T-helper 2 cell (primary cell): ENCODE measurements at places on chromosomes 1 and 21.

- no peak for DNase-seq
Measured at GRCh38 chr1:175947771-175948170, 204.4 kb upstream of the TNR start.

GRCh38 chr1:147808025-147808424 is 47.6 kb upstream of the GJA5 start:
- no peak for DNase-seq

DNA sequence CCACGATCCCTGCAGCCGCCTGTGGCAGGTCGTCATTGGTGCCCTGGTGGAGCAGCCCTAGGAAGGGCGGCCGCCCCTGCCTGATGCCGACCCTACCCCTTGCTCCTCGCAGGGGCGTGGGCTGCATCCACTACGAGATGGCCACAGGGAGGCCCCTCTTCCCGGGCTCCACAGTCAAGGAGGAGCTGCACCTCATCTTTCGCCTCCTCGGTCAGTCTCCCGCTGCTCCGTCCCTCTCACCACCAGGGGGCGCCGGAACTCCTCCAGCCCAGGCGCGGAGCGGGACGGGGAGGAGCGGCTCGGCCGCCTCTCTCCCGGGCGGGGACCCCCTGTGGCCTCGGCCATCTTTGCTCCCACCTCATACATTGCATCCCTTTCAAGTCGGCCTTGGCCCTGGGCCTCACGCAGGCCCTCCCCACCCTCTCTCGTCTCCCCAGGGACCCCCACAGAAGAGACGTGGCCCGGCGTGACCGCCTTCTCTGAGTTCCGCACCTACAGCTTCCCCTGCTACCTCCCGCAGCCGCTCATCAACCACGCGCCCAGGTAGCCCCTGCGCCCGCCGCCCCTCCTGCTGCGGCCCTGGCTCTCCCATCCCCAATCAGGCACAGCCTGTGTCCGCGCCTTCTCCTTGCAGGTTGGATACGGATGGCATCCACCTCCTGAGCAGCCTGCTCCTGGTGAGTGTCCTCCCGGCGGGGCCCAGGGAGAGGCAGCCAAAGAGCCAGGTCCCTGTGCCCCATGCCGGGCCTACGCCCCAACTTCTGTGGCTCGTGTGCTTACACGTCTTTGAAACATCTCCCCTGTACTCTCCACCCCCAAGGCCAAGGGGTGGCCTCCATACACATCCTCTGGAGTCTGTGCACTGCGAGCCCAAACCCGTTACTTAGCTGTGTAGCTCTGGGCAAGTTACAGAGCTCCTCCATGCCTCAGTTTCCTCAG is 24.7 kb downstream of the CDK18 start:
- DNase-seq = peak; percentile 73

- no peak for DNase-seq
Measured at GRCh38 chr1:119686661-119687060, 25.1 kb upstream of the PHGDH start.

DNA sequence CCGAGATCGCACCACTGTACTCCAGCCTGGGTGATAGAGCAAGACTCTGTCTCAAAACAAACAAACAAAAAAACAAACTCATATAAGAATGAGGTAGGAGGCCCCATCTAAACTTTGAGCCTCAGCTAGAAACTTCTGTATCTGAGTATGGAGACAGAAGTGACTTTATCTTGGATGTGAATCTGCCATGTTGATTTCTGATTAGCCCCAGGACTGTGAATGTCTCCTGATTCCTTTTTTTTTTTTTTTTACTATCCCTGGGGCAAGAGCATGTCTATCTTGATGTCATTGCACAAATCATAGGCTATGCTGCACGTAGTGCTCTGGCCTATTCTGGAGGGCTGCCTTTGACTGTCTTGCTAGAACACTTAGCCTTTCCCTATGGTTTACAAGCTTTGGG is 211.0 kb downstream of the PTPRU start:
- DNase-seq = no peak

GRCh38 chr1:233431753-233432403 is 104.4 kb downstream of the MAP3K21 start:
- no peak for DNase-seq

- no peak for DNase-seq
Measured at GRCh38 chr1:82762829-82763532, 962.2 kb downstream of the ADGRL2 start.

DNA sequence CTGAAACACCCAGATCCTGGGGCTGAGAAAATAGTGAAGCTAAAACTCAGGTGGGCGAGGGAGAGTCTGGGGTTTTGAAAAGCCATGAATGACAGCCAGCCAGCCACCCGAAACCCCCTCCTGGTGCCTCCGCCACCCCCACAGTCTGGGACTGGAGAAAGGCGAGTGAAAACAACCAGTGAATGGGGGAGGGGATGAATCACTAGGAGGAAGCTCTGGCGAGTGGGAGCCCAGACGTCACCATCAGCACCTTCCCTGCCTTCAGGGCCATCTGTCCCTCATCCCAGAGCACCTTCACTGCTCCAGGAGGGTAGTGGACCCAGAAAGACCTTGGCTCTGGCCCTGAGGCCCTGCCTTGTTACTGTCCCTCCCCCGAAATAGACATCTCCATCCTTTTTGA is 9.2 kb downstream of the RORC start:
- DNase-seq = peak; percentile 45

DNA sequence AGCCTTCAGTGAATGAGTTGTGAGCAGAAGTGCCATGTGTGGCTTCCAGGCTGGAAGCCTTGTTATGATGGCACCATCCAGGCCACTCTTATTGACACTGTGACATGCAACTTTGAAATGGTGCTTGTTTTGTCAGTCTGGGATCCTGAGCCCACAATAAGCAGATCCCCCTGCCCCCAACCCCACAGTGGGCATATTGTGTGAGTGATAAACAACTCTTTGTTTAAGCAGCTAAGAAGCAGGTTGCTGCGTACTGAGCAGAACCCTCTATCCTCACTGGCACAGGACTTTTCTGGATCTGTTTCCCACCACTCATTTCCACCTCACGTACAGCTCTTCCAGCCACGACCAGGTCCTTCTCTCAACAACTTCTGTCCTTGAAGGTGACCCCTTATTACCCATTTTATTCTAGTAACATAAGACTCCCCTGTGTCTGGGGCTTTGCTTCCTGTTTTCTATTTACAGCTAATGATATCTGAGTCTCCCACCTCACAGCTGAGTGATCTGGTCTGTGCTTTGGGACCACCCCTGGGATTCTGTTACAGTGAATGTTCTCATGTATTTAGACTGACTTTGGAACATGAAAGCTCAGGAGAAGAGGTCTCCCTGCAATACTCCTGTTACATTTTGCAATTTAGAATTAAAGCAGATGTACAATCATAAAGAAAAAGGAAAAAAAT is 375.5 kb downstream of the PCP4 start:
- DNase-seq = no peak

DNA sequence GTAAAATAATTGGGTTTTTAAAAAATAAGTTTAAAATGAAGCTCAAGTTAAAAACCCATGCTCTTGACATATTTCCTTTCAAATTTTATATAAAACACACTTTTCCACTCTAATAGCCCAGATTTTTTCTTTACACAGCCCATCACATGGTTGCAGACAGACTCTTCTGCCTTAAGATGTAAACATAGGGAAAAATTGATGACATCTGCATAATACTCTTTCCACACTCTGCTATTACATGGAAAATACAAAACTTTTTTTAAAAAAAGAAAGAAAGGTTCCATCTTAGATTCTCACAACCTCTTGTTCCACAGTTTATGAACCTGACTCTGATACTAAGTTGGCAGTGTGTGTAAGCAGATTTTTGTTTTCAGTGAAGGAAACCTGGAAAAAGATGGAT is 120.8 kb upstream of the ZNF648 start:
- DNase-seq = no peak

GRCh38 chr1:67280696-67281095 is 27.0 kb upstream of the IL12RB2 start:
- no peak for DNase-seq

- DNase-seq = no peak
Measured at GRCh38 chr1:54296666-54297065, 96.7 kb downstream of the MRPL37 start.

DNA sequence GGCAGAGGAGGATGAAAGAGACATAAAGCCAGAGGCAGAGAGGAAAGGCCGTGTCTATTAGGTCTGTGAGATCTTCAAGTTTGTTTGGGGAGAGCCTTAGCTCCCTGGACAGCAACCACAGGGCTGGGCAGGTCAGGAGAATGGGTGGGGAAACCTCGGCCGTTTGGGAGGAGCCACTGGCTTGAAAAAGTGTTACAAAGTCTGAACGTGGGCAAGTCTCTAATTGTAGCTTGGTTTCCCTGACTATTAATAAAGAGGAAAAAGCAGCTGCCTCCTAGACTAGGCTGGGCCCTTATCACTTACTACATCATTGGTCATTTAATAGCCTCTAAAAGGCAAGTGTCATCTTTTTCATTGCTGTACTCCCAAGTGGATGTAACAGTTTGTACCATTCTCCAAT is at the start of gene CCDC17:
Gene CCDC17 (minus strand): TSS at position 83 of the 400 bp plus-strand sequence. CDS start 145 bp downstream, outside the sequence.
- DNase-seq = no peak

GRCh38 chr1:51689075-51689440 is 72.2 kb downstream of the OSBPL9 start:
- DNase-seq = no peak

DNA sequence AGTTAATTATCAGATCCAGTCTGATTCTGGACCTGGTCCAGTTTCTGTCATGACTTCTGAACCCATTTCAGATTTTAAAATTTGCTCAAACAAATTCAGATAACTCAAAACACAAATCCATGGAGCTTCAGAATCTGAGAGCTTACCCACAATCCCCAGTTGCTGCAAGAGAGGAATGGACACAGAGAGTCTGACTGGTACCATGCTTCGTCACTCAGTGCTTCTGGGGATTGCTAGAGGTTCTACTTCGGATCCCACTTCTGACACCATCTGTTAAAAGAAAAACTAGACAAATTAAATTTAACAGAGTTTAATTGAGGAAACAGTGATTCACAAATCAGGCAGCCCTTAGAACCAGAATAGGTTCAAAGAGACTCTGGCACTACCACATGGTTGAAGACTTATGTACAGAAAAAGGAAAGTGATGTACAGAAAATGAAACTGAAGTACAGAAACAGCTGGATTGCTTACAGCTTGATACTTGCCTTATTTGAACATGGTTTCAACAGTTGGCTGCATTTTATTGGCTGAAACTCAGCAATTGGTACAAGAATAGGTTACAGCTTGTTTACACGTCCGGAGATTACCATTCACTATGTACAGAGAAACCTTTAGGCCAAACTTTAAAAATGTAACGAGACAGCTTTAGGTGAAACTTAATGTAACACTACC is 60.7 kb upstream of the TEKT2 start:
- no peak for DNase-seq

GRCh38 chr1:75264112-75264511 is 129.9 kb downstream of the LHX8 start:
- DNase-seq = no peak

DNA sequence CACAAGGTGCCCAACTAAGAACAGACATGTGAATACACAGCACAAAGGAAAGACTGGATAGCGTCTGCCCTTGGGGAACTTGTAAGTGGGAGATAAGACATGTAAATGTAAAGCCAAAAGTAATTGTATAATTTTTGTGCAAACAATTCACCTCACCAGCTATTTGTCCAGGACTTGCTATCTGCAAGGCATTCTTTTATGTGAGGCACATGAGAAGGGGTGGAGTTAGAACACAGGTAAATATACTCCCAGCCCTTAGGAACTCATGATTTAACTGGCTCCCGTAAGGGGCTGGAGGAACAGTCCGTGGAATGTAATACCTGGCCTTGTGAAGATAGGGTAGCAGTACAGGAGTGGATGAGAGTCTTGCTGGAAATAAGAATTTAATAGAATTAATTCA is 61.3 kb downstream of the CDK18 start:
- DNase-seq = no peak

DNA sequence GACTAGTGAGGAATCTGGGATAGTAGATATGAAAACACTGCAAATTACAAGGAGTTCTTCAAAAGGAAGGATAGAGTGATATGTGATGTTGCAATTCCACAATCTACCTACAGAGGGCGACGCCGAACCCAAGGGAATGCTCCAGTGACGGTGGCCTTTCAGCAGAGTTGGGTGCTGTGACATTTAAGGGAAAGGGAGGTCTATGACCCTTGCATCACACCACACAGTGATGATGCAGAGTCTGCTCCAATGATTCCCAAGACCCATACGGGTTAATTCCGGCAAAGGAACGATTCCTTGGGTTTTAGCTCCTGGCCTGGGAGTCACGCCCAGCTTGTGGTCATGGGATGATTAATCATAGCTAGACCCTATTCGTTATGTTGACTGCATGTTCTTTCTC is 123.0 kb upstream of the IGSF21 start:
- DNase-seq = no peak

GRCh38 chr1:76939050-76939816 is 72.0 kb downstream of the ST6GALNAC5 start:
- no peak for DNase-seq

DNA sequence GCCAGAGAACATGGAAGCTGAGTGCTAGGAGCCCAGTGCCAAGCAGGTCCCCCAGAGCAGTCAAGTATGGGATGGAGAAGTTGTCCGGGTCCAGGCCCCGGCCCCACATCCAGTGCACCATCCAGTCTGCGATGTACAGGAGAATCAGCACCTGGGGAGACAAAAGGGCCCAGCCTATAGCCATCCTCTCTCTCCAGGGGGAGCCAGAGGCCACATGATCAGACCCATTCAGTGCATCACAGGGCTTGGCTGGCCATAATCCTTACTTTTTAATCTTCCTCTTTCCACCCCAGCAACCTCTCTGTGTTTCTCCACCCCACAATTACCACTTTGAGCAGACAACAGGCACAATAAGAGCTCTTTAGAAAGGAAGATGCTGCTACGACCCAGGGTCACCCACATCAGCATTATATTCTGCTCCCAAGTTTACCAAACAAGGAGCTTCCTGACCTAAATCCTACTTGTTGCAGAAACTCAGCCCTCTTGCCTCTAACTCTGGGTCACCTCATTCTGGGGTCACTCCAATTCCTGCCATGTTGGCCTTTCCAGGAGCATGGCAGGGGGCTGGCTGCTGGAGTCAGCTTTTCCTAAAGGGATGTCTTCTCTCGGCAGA is 16.4 kb upstream of the RAB29 start:
- peak; percentile 75 for DNase-seq

DNA sequence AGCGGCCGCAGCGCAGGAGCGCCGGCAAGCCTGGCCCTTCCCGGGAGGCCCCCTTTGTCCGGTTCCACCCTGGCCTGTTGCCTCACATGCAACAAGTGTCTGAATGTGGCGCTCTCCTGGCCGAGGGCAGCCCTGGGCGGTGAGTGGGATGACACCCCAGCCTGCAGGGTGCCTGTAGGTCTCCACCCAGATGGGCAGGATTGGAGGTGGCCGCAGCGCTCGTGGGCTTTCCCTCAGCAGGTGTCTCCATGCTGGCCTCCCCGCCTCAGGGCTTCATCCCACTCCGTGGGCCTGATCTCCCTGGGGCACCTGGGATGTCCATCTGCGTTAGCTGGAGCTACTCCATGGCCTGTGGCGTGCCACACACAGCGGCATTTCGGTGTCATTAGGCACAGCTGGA is 1.5 kb downstream of the MIB2 start:
- DNase-seq = no peak

GRCh38 chr21:32403201-32403777 is 9.2 kb upstream of the EVA1C start:
- DNase-seq = peak; percentile 16

GRCh38 chr1:157969697-157970485 is 23.6 kb upstream of the KIRREL1 start:
- DNase-seq = no peak
